ENCODE measurements at places on chromosomes 3 and 15.
A peak's percentile ranks its signal among the peaks of the same experiment; 100 is the strongest.

GRCh38 chr15:64651601-64652191 lies 123.7 kb downstream of the RBPMS2 start:
- no peak for DNase-seq

DNA sequence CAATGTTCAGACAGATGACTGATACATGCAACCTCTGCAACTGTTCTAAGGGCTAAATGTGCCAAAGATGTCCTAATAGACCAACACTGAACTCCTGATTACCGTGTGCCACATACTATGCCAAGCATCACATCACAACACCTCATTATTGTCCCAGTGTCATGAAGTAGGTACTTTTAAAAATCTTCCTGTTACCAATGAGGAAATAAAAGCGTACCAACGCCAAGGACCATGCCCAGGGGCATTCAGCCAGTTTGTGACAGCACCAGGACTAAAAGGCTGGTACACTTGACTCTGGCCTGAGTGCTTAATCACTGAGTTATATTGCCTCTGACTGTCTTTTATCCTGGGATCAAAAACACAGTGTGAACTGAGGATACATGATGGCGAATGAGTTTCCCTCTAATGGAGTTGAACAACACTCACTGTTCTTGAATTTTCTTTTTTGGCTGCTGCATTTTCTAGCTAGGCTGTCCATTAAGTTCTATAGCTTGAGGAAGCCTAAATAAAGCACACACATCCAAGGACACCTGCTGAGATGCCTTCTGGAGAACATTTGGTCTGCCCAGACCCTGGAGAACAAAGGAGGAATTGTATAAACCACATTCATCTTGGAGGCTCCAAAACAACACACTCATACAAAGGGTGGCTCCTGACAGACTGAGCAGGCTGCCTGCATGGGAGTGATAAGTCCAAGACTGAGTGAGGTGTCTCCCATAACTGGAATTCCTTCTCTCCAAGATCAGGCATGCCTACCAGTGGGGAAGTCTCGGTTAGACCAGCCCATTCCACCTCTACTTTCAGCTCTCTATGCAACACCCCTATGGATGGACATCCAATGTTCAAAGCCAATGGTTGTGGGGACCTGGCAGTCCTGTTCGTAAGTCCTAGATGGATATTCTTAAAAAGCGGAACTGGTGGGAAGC lies 126.7 kb upstream of the PRICKLE2 start:
- no peak for DNase-seq

GRCh38 chr15:96038650-96039049 lies 291.9 kb upstream of the NR2F2 start:
- no peak for DNase-seq

GRCh38 chr15:59199626-59200465 lies 6.8 kb upstream of the LDHAL6B start:
- DNase-seq, result peak; percentile 63

DNA sequence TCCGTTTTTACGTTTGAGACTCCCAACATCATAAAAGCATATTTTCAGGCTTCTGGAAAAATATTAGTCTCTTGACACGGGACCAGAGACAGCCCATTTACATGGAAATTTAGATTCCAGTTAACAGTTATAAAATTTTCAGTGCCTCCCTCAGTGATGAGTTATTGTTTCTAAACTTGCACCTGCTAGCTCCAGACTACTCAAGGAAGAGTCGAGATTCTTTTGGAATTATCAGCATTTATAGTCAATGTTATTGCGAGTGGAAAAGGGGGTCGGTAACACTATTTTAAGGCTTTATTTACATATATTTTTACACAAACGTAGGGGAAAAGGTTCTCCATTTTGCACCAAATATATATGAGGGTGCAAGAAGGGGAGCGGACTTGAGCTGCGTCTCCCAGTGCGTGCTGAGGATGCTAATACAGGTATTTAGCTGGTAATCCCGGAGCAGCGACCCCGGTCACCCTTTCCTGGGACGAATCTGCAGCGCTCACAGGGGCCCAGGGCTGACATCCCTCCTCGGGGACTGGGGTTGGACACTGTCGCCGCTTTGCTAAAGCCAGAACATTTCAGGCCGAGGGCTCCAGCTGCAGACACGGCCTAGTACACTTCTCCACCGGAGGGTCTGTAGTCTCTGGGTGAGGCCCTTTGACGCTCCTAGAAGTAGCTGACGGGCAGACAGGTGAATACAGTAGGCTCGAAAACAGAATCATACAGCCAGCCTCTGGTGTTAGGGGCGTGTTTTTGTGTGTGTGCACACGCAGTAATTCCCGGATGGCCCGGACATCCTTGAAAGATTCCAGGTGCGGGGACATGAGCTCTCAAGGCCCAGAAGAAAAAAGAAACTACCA lies 729 bp upstream of the ZBTB11 start:
- no peak for DNase-seq

GRCh38 chr3:186571644-186572013 lies 1.1 kb downstream of the DNAJB11 start:
- no peak for DNase-seq

- DNase-seq, result no peak
Observed at GRCh38 chr3:128844502-128844901, 34.9 kb upstream of the ACAD9 start.

GRCh38 chr15:60255390-60255789 lies 142.4 kb downstream of the ANXA2 start:
- peak; percentile 19 for DNase-seq

- no peak for DNase-seq
Observed at GRCh38 chr3:130974201-130974600, 52.4 kb downstream of the ASTE1 start.

- no peak for DNase-seq
Observed at GRCh38 chr3:32821686-32822296, 4.0 kb downstream of the TRIM71 start.

DNA sequence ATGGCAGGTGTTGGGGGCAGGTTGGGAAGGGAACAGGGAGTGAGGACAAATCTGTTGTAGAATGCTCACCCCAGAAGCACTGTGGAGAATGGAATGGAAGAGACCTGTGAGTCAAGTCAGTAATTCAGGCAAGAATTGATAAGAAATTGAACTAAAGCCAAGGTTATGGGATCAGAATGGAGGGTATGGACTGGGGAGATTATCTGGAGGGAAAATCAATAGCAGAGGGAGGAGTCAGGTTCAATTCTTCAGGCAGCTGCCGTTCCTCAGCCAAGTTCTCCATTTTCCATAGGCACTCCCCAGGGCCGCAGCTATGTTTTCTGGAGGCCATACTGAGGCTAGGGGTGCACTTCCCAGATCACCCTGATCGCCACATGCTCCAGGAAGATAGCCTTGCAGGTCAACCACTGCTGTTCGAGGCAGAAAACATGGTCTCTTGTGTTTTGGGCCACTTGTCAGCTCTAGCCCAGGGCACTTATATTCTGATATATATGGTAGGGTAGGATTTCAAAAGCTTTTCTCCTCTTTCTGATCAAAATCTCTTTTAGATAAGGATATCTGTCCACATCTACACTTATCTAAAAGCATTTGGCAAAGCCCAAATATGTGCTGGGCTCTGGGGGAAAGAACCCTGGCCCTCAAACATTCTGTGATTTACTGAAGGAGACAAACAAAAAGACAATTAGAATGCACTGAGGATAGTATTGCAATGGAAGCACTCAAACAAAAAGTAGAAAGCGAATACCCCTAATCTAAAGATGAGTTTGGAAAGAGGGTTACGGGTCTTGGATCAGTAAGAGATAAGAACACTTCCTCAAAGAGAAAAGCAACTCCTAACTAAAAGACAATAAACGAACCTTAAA lies 92.3 kb downstream of the TMEM212 start:
- DNase-seq, result no peak

DNA sequence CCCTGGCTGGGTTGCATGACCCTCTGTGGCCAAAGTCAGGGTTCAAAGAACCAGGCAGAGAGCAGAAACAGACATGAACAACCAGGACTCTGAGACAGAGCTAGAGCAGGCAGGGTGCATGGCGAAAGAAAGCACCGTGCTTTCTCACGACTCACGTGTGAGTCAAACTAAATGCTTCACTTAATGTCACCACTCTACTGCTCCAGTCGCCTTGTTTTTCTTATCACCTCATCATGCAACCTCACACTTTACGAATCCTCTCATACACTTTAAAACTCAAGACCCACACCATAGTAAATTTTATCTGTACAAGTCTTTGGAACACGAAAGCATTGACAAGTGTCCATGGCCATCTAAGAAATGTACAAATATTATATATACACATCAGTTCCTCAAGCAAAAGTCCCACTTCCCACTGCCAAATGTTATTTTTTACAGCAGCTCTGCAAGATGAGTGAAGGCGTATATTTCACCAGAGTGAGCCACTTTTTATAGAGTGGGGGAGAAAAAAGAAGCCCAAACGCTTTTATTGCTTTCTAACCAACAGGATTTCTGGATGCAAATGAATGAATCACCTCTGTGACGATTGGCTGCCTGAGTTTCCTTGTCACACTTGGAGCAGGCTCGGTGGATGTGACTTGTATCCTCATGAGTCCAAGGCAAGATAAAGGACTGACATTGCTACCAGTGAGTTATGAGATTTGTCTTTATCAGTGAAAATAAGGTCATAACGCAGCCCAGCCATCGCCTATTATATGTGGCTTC lies 16.0 kb upstream of the MEGF11 start:
- no peak for DNase-seq

DNA sequence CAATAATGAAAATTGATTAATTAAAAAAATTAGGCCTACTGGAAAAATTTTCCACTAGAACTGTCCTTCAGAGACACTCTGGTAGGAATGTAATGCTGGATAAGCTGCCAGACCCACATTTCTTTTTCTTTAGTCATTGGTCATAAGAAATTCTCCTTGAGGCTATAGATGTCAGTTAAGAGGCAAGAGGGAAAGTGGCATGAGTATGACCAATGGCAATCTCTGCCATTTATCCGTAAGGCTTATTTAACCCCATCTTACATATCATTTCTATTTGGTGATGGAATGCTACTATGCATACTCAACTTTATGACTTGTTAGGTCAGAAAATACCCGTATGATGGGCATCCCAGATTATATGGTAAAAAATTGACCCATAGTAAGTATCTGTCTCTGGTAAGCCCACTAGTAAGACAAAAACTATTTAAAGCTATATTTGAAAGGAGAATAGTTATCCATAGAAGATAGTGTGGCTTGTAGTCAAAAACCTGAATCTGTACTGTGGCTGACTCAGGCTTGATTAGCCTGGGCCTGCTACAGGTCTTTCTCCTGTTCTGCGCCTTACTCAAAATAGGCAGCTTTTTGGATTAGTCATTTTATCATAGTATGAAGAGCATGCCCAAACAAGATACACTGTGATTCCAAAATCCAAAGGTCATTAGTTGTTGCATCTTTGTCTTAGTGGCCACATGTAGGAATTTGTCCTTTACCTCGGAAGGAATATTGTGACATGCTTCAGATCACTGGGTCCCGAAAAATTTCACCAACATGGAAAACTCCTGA lies 314.7 kb downstream of the PYDC2 start:
- DNase-seq, result peak; percentile 76

GRCh38 chr3:25663869-25664811 lies 567 bp downstream of the TOP2B start:
- no peak for DNase-seq

- no peak for DNase-seq
Observed at GRCh38 chr15:76158226-76158625, 98.4 kb downstream of the TMEM266 start.

DNA sequence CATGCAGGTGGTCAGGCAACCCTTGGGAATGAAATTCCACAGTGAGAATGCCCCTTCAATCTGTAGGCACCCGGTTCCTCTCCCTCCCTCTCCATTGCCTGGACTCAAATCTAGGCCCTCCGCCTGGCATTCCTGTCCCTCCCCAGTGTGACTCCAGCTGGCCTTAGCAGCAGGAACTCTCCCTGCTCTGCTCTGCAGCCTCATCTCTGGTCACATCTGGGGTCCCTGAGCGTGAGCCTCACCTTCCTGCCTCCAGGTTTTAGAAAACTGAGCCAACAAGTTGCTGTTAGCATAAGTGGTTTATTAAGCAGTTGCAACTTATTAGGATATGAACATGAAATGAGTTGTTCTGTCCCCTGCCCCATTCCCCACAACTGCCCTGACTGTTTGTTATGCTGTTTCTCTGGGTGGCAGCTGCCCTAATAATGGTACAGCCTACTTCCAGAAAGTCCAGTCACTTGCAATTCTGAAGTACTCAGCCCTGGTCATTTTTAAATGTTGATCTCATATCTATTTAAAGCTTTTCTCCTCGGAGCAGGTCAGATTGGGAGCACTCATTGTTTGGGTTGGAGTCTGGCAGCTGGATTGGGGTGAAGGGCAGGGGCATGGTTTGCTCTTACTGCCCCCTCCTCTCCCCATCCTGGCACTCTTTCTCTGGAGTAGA lies 63.0 kb upstream of the ANKRD34C start:
- no peak for DNase-seq

DNA sequence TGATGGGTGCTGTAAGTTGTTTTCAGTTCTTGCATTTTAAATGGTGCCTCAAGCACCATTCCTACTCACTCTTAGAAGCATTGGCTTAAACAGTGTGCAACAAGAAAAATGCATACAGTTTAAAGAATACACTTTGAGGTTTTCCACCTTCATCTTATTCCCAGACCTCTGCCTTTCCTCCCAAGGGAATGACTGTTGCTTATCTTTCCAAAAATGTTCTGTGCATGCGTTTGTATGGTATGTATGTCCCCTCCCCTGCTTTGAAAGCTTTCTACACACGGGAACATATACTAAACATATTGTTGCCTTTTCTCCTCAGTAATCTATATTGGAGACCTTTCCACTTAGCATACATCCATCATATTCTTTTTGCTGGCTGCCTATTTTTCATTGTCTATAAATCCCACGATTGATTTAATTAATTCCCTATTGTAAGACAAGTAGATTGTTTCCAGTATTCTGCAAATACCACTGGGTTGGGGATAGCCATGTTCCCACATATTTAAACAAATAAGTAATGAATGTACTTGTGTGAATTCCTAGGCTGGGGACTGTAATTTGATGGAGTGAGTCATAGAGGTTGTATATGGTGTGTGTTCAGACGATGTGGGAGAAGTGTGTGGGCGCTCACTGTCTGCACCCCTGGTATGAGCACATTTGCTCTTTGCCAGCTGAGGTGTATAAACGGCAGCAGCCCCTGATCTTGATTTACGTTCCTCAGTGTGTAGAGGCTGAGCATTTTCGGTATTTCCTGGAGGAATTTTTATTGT lies 5.8 kb downstream of the TRAK1 start:
- DNase-seq, result no peak

GRCh38 chr3:124832782-124833709 lies 54.1 kb downstream of the ITGB5 start:
- peak; percentile 67 for DNase-seq

DNA sequence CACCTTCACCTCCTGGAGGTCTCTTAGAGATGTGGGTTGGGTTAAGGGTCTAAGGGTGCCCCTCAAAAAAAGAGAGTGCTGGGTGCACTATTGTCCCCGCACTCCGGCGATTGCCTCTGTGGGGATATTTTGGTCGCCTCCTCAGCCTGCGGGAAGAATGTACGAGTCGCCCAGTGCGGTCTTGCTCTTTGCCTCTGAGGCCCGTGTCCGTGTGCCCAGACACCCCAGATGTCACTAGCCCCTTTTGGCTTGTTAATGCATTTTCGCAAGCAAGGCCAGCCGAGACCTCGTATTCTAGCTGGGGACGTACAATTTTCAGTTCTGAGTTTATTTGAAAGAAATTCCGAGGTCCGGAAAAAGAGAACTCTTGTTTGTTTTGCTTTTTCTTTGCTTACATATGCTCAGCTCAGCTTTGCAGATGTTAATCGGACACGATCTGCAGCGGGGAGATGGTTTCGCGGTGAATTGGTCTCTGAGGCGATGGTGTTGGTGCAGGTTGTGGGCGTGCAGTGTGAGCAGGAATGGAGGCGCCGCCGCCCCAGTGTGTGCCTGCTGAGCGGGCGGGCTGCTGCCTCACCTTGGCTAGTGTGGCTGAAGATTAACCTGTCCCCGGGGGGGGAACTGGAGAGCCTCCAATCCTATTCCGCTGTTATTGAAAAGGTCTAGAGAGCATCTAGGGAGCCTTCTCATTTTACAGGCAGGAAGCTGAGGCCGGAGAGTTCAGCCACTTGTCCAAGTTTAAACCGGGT lies 1.4 kb downstream of the ST6GAL1 start:
- no peak for DNase-seq
